Stimulated activated CD4-positive, alpha-beta T cell treated with anti-CD3 and anti-CD28 coated beads, TNF-alpha, amount 100 ng/mL, for 1 hour (primary cell): ENCODE measurements at places on chromosomes 2 and 18.

- no peak for DNase-seq
Observed at GRCh38 chr2:197184959-197185586, 125.5 kb downstream of the ANKRD44 start.

DNA sequence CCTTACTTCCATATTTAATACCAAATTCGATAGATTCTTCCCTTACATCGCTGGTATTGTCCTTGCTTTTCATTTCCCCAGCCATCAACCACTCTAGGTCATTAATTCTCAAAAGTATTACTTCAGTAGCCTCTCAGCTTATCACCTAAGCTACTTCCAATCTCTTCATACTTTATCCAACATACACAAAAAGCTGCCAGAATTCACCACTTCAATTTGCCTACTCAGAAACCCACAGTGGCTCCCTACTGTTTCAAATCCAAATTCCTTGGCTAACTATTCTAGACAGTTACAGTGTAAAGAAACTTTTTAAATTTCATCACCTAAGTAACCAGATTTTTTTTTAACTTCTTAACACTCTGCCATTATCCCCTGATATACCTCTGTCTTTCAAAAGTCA, 4.7 kb downstream of the SLC25A12 start:
- DNase-seq: no peak

- no peak for DNase-seq
Observed at GRCh38 chr2:226891780-226892590, 56.1 kb downstream of the RHBDD1 start.

DNA sequence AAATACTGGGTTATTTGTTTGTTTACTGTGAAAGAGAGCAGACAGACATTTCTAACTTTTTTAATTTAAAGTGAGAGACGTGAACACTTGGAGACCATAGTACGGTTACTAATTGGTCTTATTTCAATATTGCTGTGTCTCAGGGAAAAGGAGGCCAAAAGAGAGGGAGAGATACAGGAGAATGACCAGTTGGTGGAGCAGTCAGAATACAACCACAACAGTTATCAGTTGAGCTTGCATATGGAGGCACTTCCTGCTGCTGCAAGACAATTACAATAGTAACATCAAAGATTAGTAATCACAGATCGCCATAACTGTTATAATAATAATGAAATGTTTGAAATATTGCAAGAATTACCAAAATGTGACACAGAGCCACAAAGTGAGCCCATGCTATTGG, 58.2 kb downstream of the TWSG1 start:
- DNase-seq: no peak

DNA sequence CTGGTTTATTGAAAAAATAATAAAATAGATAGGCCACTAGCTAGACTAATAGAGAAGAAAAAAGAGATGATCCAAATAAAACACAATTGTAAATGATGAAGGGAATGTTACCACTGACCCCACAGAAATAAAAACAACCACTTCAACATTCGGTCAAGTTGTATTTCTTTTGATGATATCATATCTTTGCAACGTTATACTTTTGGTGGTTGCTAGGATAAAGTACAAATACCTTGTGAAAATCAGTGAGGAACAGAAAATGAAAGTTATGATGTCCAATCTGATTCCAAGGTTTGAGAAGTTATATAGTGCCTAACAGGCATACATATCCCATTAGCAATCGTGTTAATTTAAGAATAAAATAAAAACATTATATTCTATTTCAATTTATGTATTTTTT, 6.6 kb upstream of the ASNSD1 start:
- DNase-seq: no peak
